IPS DF 19.7 (cell line): ENCODE measurements at places on chromosomes 3 and 15.
A peak's percentile ranks its signal among the peaks of the same experiment; 100 is the strongest.

DNA sequence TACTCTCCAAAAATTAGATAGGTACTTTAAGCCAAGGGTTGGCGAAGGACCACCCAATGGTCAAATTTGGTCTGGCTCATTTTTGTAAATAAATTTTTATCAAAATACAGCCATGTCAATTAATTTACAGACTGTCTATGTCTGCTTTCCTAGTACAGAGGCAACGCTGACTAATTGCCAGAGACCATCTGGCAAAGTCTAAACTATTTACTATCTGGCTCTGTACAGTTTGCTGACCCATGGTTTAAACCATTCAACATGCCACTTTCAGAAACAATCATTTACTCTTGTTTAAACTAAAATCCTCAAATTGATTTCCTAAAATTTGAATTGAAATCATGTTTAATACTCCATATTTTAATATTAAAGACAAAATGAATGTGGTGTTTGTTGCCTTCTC is 25.9 kb downstream of the CBLB start:
- DNase-seq = no peak

GRCh38 chr3:105385819-105386508 is 19.3 kb downstream of the ALCAM start:
- DNase-seq = no peak

- peak; percentile 54 for DNase-seq
These were observed at the start of the genes GORASP1 and TTC21A for GRCh38 chr3:39107388-39108199. TSS of gene GORASP1 (minus strand) at chr3:39107627. CDS start at chr3:39107541, 86 bp downstream. TSS of gene TTC21A (plus strand) at chr3:39107680. CDS start at chr3:39107838, 158 bp downstream.

- no peak for DNase-seq
These were observed 14.6 kb upstream of the MECOM start for GRCh38 chr3:169678122-169678521.

GRCh38 chr3:133443649-133444422 is 44.0 kb downstream of the BFSP2 start:
- no peak for DNase-seq

- DNase-seq = no peak
These were observed 96.1 kb downstream of the MCTP2 start for GRCh38 chr15:94327356-94327936.

DNA sequence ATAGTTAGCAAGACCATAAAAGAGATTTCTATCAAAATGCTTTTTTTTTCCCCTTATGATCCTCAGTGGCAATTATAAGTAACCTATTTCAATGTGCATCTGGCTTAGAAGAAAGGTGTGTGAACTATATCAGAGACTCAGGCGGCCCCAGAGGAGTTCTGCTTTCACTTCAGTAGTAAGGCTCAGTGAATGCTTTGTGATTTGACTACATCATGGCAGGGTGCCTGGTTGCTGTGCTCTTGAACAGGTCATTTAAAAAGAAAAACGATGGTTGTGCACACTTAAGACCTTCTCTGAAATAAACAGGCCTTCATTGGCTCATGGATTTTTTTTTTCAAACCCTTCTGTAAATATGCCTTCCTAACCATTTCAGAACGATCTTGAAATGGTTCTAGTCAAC is 400.4 kb upstream of the RARB start:
- DNase-seq = no peak

GRCh38 chr3:31754575-31755278 is 222.0 kb downstream of the STT3B start:
- no peak for DNase-seq

DNA sequence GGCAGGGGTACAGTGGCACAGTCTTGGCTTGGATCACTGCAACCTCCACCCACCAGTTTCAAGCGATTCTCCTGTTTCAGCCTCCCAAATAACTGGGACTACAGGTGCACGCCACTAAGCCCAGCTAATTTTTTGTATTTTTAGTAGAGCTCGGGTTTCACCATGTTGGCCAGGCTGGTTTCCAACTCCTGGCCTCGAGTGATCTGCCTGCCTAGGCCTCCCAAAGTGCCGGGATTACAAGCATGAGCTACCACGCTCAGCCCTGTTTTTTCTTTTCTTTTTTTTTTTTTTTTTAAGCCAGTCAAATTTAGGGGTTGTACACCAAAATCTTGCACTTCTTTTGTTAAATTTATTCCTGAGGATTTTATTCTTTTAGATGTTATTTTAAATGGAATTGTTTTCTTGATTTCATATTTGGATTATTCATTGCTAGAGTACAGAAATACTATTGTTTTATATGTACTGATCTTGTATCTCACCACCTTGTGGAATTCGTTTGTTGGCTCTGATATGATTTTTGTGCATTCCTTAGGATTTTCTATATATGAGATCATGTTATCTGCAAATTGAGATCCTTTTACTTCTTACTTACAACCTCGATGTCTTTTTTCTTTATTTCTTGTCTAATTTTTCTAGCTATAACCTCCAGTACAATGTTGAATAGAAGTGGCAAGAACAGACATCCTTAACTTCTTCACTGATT is 65.6 kb downstream of the ZNF609 start:
- no peak for DNase-seq

DNA sequence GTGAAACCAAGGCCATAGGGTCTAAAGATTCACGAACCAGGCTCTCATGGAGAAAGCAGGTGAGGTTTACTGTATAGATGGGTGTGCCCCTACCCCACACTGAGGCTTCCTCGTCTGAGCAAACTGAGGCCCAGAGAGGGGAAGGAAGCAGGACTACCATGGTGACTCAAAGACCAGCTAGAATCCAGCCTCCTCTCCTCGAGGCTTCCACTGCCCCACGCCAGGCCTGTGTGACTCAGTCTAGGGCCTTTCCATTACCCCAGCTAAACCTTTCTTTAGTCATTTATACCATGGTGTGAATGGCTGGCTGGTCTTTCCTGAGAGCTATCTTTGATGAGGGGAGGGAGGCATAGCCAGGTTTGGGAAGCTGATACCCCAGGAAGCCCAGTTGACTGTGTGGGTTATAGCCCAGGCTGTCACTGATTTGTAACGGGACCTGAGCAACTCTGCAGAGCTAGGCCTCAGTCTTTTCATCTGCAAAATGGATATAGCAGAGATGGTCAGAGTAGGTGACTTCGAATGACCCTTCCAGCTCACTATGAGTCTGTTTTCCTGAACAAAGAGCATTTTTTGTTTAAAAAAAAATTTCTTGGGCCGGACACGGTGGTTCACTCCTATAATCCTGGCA is 3.0 kb upstream of the RHO start:
- no peak for DNase-seq

DNA sequence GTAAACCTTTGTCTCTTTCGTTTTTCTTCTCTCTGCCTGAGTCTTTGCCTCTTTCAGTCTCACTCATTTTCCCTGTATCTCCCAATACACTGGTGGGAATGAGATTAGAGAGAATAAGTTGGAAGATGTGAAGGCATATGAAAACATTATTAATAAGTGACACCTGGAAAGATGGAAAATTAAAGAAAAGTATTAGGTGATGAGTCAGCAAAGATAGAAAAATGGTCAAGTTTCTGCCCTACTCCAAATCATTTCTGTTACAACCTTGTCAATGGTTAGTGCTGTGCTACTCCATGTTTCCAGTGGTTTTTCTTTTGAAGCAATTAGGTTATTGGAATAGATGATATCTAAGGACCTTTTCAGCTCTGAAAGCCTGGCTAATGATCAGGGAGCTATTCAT is 252.8 kb downstream of the LSAMP start:
- DNase-seq = no peak

DNA sequence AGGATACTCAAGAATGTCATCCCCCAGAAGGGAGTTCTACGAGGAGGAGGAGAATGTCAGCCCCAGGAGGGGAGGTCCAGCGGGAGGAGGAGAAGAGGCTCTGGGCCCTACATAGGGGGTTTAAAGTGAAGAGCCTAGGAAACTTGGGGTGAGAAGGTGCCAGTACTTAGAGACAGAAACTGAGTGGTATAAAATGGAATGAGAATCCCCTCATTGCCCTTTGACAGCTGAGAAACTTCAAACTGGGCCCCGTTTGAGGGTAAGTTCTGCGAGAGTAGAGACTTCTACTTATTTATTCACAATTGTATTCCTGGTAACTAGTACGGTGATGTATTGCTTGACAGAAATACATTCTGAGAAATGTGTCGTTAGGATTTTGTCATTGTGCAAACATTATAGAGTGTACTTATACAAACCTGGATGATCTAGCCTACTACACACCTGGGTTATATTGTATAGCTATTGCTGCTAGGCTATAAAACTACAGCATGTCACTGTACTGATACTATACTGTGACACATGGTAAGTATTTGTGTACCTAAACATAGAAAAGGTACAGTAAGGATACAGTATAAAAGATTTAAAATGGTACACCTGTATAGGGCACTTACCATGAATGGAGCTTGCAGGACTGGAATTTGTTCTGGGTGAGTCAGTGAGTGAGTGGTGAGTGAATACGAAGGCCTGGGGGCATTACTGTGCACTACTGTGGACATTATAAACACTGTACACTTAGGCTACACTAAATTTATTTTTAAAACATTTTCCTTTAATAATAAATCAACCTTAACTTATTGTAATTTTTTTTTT is 62.0 kb downstream of the TSC22D2 start:
- DNase-seq = no peak

GRCh38 chr15:56981160-56981559 is 62.7 kb downstream of the TCF12 start:
- DNase-seq = no peak

GRCh38 chr15:35481064-35481463 is 64.9 kb downstream of the DPH6 start:
- DNase-seq = no peak

DNA sequence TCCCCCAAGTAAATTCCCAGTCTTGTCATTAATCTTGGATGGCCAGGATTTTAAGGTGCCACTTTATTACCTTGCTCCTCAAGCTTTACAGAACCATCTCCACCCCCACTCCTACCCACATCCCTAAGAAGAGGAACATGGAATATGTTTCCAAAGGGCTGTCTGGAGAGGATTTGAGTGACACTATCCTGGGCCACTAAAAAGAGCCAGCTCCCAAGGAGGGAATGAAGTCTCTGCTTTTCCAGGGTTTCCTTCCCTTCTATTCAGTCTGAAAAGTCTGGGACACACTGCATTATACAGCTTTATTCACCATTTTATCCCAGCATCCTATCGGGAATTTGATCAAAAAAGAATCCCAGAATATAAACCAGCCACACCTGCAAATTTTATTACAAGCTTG is 35.6 kb upstream of the MECOM start:
- DNase-seq = no peak

- no peak for DNase-seq
These were observed 49.0 kb downstream of the UBE2E2 start for GRCh38 chr3:23252122-23252521.

- DNase-seq = no peak
These were observed 120.4 kb upstream of the CCNL1 start for GRCh38 chr3:157280354-157280753.

GRCh38 chr15:47618241-47618640 is 99.1 kb upstream of the SEMA6D start:
- no peak for DNase-seq

DNA sequence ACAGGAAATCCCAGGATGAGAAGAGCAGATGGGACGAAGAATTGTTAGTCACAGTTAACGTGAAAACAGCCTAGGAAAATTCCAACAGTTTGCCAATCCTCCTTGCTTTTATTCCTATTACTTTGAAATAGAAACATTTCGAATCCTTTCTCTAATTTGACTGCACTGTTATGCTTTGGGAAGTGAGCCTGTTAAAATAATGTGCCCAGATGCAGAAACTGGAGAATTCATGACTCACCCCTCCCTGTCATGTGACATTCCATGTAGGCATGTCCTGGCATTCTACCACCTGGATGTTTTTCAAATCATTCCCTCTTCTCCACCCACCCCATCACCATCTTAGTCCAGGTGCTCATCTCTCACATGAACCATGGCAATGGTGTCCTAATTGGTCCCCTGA is 107.3 kb downstream of the MINAR1 start:
- DNase-seq = no peak

GRCh38 chr3:93923006-93923405 is 50.7 kb downstream of the PROS1 start:
- DNase-seq = no peak

- DNase-seq = no peak
These were observed 327.1 kb downstream of the ZNF621 start for GRCh38 chr3:40851836-40852235.

DNA sequence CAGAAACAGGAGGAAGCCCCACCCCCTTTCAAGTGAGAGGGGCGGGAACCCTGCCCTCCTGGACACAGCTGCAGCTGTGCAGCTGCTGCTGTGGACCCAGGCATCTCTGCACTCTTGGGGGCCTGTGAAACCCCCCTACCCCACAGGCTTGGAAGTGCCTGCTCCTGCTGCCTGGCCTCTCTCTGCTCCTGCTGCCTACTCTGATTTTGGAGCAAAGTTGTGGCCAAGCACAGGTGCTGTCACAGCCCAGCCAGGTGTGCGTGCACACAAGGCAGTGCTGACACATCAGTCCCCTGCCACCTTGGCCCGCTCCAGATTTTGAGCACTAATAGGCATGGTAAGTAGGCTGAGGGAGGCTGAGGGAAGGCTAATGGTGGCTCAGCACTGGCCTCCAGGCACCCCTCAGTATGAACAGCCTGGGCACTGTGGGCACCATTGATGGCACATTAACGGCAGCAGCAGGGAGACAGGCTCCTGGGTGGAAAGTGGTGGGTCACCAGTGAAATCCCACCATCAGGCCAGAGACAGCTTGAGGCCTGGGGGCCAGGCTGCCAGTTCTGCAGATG is 890.9 kb downstream of the GBE1 start:
- DNase-seq = no peak

DNA sequence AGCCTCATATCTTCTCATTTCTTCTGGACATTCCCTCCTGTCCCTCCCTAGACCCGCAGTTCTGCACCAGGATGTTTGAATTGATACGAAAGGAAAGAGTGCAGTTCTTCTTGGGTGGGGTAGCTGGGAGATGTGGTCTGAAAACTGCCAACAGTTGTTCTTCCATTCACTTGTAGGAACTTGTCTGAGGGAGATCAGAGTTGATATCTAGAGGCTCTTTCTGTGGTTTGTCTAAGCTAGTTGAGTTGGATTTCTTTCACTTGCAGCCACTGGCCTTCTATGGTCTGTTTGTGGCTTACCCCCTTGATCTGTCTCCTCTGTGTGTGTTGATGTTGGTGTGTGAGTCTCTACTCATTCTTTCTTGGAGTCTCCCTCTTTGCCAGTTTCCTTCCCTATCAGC is 42.5 kb upstream of the PIK3CB start:
- no peak for DNase-seq

DNA sequence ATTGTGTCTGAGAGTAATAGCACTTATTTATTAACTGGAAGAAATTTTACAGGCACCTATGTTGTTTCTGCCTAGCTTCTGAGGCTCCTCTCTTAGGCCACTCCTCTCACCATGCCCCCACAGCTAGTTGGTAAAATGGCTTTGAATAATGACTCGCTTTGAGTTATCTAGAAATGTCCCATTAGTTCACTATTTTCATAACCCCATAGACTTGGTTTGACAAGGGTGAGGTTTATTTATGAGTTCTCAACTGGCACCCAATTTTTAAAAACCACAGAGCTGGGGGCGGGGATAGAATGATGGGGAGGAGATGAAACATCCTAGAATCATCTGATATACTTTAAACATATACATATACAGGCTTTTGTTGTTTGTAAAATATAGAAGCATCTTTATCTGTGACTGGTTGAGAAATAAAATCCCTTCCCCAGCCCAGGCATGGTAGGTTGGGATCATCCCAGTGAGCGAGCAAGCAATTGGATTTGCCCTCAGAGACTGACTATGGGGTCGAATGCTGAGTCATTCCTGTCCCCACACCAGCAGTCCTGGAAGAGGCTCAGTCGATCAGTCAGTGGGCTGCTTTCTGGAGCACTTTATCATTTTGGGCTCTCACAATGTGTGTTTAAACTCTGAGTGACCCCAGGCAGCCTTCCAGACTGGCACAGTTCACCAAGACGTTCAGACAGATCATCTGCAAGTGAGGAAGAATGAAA is 60.2 kb upstream of the TSEN2 start:
- no peak for DNase-seq
